ENCODE measurements at places on chromosomes 3 and 15.
A peak's percentile ranks its signal among the peaks of the same experiment; 100 is the strongest.

DNA sequence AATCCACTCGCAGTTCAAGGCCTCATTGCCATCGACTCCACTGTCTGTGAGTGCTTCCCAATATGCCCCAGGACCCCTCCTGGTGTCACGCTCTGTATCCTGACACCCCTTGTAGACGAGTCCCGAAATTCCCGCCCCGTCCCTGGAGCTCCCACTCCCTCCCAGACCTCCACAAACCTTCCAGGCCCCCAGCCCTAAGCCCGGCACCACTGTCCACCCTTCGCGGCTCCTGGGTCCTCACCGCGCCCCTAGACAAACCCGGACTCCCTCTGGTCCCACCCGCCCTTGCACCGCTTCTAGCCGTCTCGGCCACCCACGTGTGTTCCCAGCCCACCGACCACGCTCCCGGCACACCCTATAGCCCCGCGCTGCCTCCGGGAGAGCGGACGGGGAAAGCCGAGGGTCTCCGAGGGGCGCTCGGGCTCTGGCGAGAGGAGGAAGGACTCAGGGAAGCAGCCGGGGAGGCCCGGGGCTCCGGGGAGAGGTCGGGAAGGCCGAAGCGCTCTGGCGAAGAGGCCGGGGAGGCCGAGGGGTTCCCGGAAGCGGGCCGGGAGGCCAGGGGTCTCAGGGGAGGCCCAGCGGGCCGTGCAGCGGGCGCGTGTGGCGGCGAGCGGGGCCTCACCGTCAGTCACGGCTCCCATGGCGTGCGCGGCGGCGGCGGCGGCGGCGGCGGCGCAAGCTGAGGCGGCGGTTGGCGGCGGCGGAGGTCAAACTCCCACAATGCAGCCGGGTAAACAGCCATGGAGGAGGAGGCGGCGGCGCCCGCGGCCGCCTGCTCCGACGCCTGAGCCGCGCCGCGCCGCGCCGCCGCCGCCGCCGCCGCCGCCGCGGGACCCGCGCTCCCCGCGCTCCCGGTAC, at the start of the genes ATXN7 and THOC7:
ATXN7 (plus strand) TSS at position 718 of the 858 bp plus-strand sequence. CDS start 48,732 bp downstream, outside the sequence.
THOC7 (minus strand) TSS at position 656 of the 858 bp plus-strand sequence; CDS start at position 641, 15 bp downstream.
- DNase-seq: peak; percentile 73

DNA sequence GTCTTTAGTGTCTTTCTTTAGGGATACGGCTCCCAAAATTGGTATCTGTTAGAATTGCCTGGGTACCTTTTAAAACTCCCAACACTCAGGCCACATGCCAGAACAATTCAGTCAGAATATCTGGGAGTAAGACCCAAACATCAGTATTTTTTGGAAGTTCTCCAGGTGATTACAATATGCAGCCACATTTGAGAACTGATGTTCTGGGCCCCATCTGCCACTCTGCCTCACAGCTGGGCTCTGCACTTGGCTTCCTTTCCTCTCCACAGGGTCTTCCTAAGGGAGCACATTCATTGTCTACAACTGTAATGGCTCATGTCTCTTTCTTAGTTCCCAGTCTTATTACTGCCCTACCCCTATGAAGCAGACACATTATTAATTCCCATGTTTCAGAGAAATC, 394.5 kb downstream of the MFSD1 start:
- DNase-seq: no peak

- no peak for DNase-seq
Observed at GRCh38 chr15:67127965-67128364, 62.6 kb downstream of the SMAD3 start.

DNA sequence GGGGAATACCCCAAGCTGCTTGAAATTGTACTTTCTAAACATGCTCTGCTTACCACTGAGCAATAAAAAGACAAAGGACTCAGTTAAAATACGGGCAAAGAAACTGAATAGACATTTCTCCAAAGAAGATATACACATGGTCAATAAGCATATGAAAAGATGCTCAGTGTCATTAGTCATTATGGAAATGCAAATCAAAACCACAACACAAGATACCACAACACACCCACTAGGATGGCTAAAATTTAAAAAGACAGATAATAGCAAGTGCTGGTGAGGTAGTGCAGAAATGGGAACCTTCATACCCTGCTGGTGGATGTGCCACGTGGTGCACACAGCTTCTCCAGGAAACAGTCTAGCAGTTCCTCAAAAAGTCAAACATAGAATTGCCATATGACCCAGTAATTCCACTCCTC, 21.3 kb downstream of the LRIG1 start:
- no peak for DNase-seq

DNA sequence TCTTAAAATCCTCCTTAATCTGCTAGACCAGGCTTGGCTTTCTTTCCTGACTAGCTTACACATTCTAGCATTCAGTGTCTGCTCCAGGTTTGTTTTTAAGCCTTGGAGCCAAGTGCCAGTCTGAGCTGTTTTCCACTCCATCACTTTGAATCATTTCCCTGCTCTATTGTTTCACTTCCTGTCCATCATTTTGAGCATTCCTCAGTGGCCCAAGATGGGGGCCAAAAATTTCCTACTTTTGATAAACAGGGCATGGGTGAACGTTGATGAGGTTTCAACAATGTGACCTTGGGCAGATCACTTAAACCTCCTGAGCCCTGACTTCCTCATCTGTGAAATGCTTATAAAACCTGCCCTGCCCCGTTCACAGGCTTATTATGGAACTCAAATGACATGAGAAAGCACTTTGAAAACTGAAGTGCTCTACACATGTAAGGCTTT, 4.4 kb downstream of the CYP19A1 start:
- DNase-seq: no peak

DNA sequence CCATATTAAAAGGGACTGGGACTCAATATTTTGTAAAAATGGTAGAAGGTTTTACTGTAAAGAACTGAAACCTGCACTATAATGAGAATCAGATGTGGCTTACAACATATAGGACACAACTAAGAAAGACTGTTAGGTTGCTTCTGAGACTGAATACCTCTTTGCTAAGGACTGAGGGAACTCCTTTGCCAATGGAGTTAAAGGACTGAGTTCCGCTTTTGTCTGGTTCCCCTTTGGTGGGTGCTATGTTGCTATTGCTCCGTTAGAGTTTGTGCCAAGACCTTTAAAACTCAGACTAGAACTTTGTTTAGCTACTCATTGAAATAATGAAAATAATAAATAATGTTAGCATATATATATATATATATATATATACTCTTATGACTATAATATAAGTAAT, 147.8 kb upstream of the KCNMB2 start:
- no peak for DNase-seq

DNA sequence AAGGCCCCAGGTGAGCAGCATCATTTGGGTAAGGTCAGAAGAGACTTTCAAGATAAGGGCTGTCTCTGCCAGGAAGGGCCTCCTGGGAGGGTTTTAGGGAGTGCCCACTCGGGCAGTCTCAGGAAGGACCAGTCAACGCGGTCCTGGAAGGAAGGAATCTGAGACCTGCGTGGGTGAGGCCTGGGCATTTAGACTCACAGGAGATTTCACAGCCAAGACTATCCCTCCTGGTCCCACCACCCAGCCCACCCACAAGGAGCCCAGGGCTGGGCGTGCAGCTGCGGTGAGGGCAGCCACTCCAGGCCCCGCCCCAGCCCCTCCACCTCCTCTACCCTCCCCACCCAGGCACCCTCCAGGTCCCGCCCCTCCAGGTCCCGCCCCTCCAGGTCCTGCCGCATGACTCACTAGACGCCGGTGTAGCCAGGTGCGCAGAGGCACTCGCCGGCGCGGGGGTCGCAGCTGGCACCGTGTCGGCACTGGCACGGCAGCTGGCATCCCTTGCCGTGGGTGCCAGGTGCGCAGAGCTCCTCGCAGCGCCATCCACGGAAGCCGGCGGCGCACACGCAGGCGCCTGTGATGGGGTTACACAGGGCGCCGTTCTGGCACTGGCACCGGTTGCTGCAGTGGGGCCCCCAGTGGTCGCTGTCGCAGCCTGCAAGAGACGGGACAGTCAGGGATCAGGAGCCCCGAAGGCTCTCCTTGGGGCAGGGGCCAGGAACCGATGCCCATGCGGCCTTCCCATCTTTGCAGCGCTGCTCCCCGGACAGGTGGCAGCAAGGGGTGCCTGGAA, 112.7 kb downstream of the RAB11A start:
- DNase-seq: peak; percentile 21

- DNase-seq: no peak
Observed at GRCh38 chr15:84715441-84716035, 401 bp downstream of the SEC11A start.

DNA sequence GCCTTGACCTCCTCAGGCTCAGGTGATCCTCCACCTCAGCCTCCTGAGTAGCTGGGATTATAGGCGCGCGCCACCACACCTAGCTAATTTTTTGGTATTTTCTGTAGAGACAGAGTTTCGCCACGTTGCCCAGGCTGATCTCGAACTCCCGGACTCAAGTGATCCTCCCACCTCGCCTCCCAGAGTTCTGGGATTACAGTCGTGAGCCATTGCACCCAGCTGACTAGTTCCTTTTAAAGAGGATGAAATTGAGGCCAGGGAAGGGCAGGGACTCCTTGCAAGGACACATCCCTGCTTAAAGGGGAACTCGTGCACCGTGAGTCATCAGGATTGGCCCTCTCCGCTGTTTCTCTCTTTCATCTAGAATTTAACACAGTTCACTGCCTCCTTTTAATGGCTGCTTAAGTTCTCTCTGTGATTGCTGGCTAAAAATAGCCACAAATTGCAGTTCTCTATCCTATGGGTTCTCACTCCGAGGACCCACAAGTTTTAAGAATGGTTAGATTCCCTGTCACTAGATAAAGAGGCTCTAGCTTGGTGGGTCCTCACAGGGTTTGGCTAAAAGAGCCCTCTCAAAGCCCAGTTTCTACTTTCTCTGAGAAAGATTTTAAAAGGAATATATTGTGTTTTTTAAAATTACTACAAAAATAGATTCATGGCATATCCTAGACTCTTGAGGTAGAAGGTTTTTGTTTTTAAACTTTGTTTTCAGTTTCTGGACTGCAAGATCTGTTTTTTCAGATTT, 1.4 kb downstream of the CRTAP start:
- DNase-seq: no peak

- no peak for DNase-seq
Observed at GRCh38 chr3:179512378-179512777, 50.3 kb upstream of the ACTL6A start.

DNA sequence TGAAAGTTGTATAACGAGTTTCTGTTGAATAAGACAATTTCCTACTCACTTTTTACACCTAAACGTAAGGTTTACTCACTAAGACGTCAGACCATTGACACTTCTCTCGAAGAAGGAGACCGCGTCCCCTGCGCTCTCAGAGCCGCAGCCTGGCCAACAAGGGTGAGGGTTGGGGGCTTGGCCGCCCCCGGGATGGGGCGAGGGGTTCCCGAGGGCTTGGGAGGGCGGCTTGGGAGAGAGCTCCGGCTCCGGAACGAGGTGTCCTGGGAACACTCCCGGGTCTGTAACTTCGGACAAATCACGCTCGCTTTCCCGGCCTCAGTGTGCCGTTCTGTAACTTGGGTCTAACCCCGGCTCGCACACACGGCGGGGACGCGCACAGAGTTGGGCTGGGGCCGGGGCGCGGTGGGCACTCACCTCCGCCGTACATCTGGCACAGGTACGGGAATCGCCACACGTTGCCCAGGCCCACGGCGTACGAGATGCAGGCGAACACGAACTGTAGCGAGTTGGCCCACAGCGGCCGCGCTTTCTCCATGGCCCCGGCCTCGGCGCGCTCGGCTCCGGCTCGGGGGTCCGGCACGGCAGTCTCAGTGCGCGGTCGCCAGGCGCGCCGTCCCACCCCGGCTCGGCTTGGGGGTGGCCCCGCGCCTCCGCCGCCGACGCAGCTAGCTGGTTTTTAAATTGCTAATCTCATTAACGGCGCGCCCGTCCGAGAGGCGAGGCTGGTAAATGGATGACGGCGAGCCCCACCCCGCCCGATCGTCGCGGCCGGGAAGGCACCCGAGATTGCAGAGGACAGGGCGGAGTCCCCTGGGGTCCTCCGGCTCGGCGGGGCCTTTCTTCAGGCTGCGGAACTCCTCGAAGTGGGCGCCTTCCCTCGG, at the start of gene SLC6A20:
SLC6A20 (minus strand) TSS at position 655 of the 884 bp plus-strand sequence; CDS start at position 538, 117 bp downstream.
- DNase-seq: no peak

- no peak for DNase-seq
Observed at GRCh38 chr3:74288761-74289160, 325.7 kb downstream of the CNTN3 start.

GRCh38 chr15:78992416-78993256, 47.8 kb upstream of the CTSH start:
- DNase-seq: no peak

- DNase-seq: no peak
Observed at GRCh38 chr3:195809291-195809785, 2.4 kb downstream of the MUC4 start.

- no peak for DNase-seq
Observed at GRCh38 chr3:118778201-118778600, 256.4 kb downstream of the IGSF11 start.
